ENCODE measurements at places on chromosomes 3 and 15.

DNA sequence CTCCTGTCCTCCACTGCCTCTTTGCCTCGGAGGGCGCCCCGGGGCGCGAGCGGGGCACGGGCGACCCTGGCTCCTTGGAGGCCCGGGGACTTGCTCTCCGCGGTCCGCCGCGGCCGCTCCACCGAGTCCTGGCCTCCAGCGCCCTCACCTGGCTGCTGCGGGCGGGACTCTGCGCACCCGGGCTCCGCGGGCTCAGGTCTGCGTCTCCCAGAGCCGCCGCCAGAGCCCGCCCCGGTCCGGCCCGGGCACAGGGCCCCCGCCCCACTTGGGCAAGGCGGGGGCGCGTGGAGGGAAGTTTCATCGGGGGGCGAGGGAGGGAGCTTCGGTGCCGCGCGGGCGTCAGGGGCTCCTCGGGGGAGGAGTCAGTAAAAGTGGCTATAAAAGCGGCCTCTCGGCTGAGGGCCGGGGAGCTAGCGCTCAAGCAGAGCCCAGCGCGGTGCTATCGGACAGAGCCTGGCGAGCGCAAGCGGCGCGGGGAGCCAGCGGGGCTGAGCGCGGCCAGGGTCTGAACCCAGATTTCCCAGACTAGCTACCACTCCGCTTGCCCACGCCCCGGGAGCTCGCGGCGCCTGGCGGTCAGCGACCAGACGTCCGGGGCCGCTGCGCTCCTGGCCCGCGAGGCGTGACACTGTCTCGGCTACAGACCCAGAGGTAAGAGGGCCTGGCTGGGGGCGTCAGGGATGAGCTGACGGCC lies at the start of gene CEMIP:
TSS of gene CEMIP (plus strand) at position 407 of the 694 bp plus-strand sequence. CDS start 94,510 bp downstream, outside the sequence.
- peak; percentile 71 for DNase-seq

DNA sequence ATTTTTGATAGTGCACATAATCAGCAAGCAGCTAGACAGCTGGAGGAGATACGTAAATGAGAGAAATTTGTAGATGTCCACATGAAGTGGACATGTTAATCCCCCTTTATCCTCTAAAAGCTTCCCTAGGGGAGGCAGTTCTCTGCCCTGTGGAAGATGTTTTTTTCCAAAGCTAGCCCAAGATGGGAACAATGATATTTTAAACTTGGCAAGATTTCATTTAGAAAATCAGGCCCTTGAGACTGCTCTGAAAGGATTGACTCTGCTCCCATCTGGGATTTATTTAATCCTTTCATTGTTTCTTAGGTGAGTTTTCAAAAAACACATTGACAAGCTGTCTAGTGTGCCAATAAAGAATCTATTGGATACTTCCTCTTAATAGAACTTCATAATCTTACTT lies 92.0 kb downstream of the SYNPR start:
- no peak for DNase-seq

- DNase-seq: no peak
These were observed 30.6 kb upstream of the PROK2 start for GRCh38 chr3:71815340-71816067.

- DNase-seq: no peak
These were observed 82.8 kb upstream of the MRPS22 start for GRCh38 chr3:139260793-139261736.

DNA sequence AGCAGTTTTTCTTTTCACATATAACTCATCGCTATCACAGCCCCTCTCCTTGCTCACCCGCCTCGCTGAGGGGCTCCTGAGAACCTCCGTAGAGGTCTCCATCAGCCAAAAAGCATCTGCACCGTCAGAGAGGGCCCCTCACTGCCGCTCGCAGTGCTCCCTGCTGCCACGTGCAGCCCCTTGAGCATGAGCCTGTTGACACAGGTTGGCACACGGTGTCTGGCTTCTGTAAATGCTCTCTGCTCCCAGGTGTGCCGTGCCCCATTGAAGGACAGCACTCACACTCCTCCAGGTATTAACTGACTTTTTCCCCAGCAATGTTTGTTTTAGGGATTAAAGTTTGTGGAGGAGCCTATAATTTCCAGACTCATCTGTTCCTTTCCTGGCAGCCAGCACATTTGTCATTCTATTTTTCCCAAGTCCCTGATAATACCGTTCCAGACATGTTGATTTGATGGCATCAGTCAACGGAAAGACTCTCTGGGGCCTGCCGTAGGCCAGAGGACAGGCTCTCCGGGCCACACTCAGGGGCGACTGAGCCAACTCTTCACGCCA lies 2.1 kb upstream of the FURIN start:
- DNase-seq: no peak

- DNase-seq: peak; percentile 29
These were observed 163.2 kb downstream of the B3GALNT1 start for GRCh38 chr3:160941885-160942494.

- DNase-seq: no peak
These were observed 5.7 kb downstream of the NTRK3 start for GRCh38 chr15:88250826-88251225.

- DNase-seq: no peak
These were observed 287.0 kb downstream of the TLE3 start for GRCh38 chr15:69810431-69811354.

DNA sequence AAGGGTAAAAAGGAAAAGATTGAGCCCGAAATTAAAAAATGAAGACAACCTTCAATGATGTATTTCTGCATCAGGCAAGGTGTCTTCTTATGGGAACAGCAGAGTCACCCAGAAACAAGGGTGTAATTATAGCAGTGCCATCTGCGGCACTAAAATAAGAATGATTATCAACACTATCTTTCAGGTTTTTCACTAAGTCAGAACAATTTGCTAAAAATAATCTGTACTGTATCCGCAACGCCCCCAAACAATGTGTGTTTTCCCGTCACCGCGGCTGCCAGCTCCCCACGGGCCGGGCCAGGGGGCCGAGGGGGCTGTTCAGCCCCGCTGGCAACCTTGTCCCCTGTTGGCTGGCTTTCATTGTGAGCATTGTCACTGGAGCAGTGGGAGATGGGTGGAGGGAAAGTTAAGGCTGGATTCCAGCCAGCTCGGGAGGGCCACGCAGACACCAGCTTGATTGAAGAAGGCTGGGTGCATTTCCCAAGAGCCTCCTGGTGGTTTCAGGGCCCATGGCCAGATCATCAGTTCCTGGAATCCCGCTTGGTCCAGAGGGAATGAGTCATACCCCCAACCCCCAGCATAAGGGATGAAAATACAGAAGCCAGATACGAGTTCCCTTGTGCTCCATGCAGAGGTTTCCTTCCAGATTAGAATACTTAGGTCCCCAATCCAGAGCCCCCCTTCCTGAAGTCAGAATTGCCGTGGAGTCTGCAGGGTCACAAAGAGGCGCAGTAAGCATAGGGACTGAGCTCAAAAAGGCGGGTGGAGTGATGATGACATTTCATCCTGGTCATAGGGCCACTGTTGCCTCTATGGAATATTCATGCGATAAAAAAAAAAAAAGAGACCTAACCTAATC lies 90.2 kb upstream of the KLF13 start:
- DNase-seq: peak; percentile 88

DNA sequence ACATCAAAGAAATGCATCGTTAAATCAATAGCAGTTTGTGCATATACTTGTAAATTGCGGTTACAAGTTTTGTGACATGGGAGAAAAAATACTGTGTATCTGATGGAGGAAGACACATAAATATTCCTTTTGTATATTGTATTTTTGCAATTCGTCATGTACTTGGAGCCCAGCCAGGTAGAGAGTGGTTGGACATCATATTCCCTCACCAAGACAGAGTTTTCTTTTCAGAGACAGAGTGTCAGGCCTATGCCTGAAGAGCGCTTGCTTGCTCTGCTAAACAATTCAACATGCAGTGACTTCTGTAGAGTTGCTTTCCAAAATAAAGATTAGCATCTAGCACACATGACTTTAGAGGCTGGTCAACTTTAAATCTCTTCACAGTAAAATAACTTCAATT lies 24.8 kb upstream of the MEIS2 start:
- no peak for DNase-seq

DNA sequence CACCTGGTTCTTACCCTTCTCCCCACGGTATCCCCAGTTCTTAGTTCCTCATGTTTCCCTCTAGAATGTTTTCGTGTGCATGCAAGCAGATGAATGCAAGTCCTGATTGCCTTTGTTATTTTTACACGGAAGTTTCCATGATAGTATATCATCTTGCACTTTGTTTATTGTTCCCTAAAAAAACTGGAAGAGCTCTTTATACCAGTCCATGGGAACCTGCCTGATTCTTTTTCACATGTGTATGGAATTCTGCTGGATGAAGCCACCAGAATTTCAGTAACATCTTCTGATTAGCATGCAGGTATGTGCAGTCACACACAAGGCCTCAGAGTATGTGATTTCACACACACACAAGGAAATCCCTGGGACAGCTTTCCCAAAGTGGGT lies 16.0 kb upstream of the LRRK1 start:
- no peak for DNase-seq

- no peak for DNase-seq
These were observed 12.2 kb downstream of the SYNM start for GRCh38 chr15:99117111-99117510.

Measured in AG09309 (cell line).